T-helper 2 cell treated with Interferon-gamma antibody and Interleukin-4, amounts not matched to agents 100 ng/mL and 5 ng/mL, for 36 hours (primary cell): ENCODE measurements at places on chromosomes 7 and 10. TPM values are rescaled to one million over a fixed set of nuclear protein-coding genes. Genes with fewer than 3 reads are reported as not detected.

CYP2C18 gene
- 0.07 and 0.16 TPM in 2 replicates for total RNA-seq

TEX36 gene
- total RNA-seq: not detected in 2 replicates

ANKRD2 gene
- total RNA-seq: 0.36 and 0.52 TPM in 2 replicates

RNLS gene
- total RNA-seq: 1.2 and 3.1 TPM in 2 replicates

HYAL4 gene
- not detected in 2 replicates for total RNA-seq

CPA2 gene
- total RNA-seq: not detected in 2 replicates

CYP3A7 gene
- total RNA-seq: not detected in 2 replicates

FAM20C gene
- 0.32 and 0.70 TPM in 2 replicates for total RNA-seq

GPRIN2 gene
- total RNA-seq: not detected in 2 replicates

SAP25 gene
- 21.4 and 22.5 TPM in 2 replicates for total RNA-seq

ADK gene
- 41.9 and 42.7 TPM in 2 replicates for total RNA-seq

NUTM2A gene
- total RNA-seq: 0.18 and 0.50 TPM in 2 replicates

ELN gene
- total RNA-seq: not detected in 2 replicates

SPDYE2 gene
- total RNA-seq: not detected in 2 replicates

TAC1 gene
- not detected in 2 replicates for total RNA-seq

CALML3 gene
- total RNA-seq: not detected in 2 replicates

NPC1L1 gene
- total RNA-seq: not detected in 2 replicates

BMPR1A gene
- 9.6 and 10.0 TPM in 2 replicates for total RNA-seq

DOCK4 gene
- 0.09 and 0.23 TPM in 2 replicates for total RNA-seq

PON3 gene
- 0.25 TPM in 1 of 2 replicates, not detected in the other for total RNA-seq

RAB18 gene
- total RNA-seq: 67.0 and 68.6 TPM in 2 replicates

GPNMB gene
- total RNA-seq: 0.73 and 0.82 TPM in 2 replicates

PNLIP gene
- not detected in 2 replicates for total RNA-seq

HOXA4 gene
- total RNA-seq: 0.16 TPM in 1 of 2 replicates, not detected in the other

SMNDC1 gene
- 31.8 and 33.6 TPM in 2 replicates for total RNA-seq

VAX1 gene
- total RNA-seq: not detected in 2 replicates

BLNK gene
- total RNA-seq: not detected in 2 replicates

WEE2 gene
- total RNA-seq: 0.05 and 0.14 TPM in 2 replicates

CRTAC1 gene
- total RNA-seq: not detected in 2 replicates

ACTL6B gene
- not detected in 2 replicates for total RNA-seq

AGAP6 gene
- total RNA-seq: 20.7 and 21.5 TPM in 2 replicates

AKR1C3 gene
- total RNA-seq: 2.6 and 3.8 TPM in 2 replicates

STMP1 gene
- 22.8 and 23.9 TPM in 2 replicates for total RNA-seq

FAM24B gene
- total RNA-seq: 16.5 and 18.8 TPM in 2 replicates

METTL2B gene
- total RNA-seq: 36.9 and 39.9 TPM in 2 replicates

JCAD gene
- 2.5 and 3.2 TPM in 2 replicates for total RNA-seq

CALML5 gene
- total RNA-seq: not detected in 2 replicates

GPR37 gene
- total RNA-seq: not detected in 2 replicates

EPDR1 gene
- 0.20 and 0.36 TPM in 2 replicates for total RNA-seq

TDRD1 gene
- total RNA-seq: 0.09 and 0.23 TPM in 2 replicates

HOXA6 gene
- total RNA-seq: not detected in 2 replicates

ITIH5 gene
- not detected in 2 replicates for total RNA-seq

H2BK1 gene
- total RNA-seq: 0.48 and 1.1 TPM in 2 replicates

IDI2 gene
- total RNA-seq: not detected in 2 replicates

TMEM176B gene
- total RNA-seq: not detected in 2 replicates
